Left lung (tissue), 14 donors: ENCODE measurements at places on chromosomes 12 and 14. TPM values are rescaled to one million over a fixed set of nuclear protein-coding genes. Genes with fewer than 3 reads are reported as not detected.

The RNF212B gene
- total RNA-seq: not detected

The VIPAS39 gene
- 15.4 TPM for total RNA-seq

The CPSF2 gene
- 51.8 TPM for total RNA-seq

The MTRFR gene
- 13.2 TPM for total RNA-seq

The ASPG gene
- 1.4 TPM for total RNA-seq

The RITA1 gene
- 16.7 TPM for total RNA-seq

The AP1G2 gene
- total RNA-seq: 121 TPM

The ANKRD33 gene
- total RNA-seq: not detected

The IFI27 gene
- 278 TPM for total RNA-seq

The FAM181A gene
- not detected for total RNA-seq

The SPIC gene
- 0.39 TPM for total RNA-seq

The STX2 gene
- 18.1 TPM for total RNA-seq

The ENDOU gene
- total RNA-seq: not detected

The RASAL1 gene
- total RNA-seq: 0.24 TPM

The TAS2R8 gene
- not detected for total RNA-seq

The RAPGEF3 gene
- total RNA-seq: 15.9 TPM

The PLEKHG7 gene
- 1.3 TPM for total RNA-seq

The DNAI7 gene
- 1.1 TPM for total RNA-seq

The RNASE1 gene
- 1,326 TPM for total RNA-seq

The SETD3 gene
- total RNA-seq: 78.7 TPM

The COPS7A gene
- total RNA-seq: 67.5 TPM

The SCN8A gene
- total RNA-seq: 0.26 TPM

The NTF3 gene
- total RNA-seq: 0.35 TPM

The DIABLO gene
- 34.6 TPM for total RNA-seq

The CEBPE gene
- 0.26 TPM for total RNA-seq

The SLC5A8 gene
- total RNA-seq: 5.5 TPM

The CLEC2D gene
- 8.9 TPM for total RNA-seq

The GPR84 gene
- total RNA-seq: 0.99 TPM

The BATF gene
- 19.6 TPM for total RNA-seq

The KLRK1 gene
- 4.9 TPM for total RNA-seq

The SERPINA1 gene
- total RNA-seq: 1,065 TPM

The SPRING1 gene
- total RNA-seq: 90.5 TPM

The SLC6A12 gene
- 3.4 TPM for total RNA-seq

The CLEC4D gene
- total RNA-seq: 0.35 TPM

The VDR gene
- total RNA-seq: 29.7 TPM

The CAPZA3 gene
- not detected for total RNA-seq

The CDK17 gene
- 32.1 TPM for total RNA-seq

The KERA gene
- total RNA-seq: 0.26 TPM

The VCPKMT gene
- 5.8 TPM for total RNA-seq

The NKX2-8 gene
- total RNA-seq: 1.6 TPM

The VWF gene
- 254 TPM for total RNA-seq

The CHMP4A gene
- 46.7 TPM for total RNA-seq

The TRPV4 gene
- 3.2 TPM for total RNA-seq

The NTS gene
- total RNA-seq: 5.4 TPM

The AMDHD1 gene
- total RNA-seq: 1.3 TPM

The RIPK3 gene
- total RNA-seq: 26.3 TPM
